Brain (organoid and tissue), 16 donors: ENCODE measurements at places on chromosomes 7 and 10.

- no peak for DNase-seq
Measured at GRCh38 chr7:150801242-150801945, 825 bp downstream of the TMEM176A start.

- DNase-seq = no peak
Measured at GRCh38 chr7:151761231-151761630, 115.7 kb downstream of the PRKAG2 start.

DNA sequence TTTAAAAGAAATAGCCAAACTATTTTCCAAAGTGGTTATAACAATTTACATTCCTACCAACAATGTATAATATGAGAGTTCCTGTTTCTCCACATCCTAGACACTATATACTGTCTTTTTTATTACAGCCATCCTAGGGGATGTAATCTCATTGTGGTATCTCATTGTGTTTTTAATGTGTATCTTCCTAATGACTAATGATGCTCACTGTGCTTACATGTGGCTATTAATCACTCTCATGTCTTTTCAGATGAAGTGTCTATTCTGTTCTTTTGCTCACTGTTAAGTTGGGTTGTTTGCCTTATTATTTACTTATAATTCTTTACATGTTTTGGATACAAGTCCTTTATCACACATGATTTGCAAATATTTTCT lies 71.8 kb downstream of the ZNF438 start:
- no peak for DNase-seq

GRCh38 chr10:128438417-128439063 lies 312.3 kb upstream of the MKI67 start:
- no peak for DNase-seq

DNA sequence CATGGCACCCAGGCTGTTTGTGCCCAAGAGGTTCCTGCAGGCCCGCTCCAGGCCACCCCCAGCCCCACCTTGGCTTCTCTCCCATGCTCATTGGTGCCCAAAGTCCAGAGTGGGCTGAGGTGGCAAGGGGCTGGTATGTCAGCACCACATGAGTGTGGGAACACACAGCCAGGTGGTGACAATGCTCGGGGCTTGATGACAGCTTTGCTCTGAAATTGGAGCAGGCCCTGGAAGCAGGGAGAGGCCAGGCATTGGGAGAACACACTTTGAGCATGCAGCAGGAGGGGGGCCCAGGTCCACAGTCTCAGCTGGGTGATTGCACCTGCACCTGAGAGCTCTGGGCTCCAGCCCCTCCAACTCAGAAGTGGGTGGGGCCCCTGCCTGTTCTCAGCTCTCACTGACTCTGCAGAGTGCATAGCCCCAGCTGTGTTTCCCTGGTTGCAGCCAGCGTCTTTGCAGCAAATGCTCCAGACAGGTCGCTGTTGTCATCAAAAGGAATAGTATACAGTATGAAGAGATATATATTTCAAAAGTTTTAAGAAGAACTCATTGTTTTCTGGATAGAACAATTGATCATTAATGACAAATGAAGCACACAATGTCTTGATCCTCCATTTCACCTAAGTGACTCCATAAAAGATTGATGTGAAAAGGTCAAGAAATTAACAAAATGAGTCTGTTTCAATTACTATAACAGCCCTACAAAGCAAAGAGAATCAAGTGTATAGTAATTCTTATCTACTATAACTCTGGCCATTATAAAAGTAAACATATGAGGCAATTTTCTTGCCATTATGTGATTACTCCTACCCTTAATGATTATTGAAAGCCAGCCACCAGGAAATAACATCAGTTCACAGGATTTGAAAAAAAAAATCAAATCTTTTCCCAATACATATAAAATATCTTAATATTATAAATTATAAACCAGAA lies 848.1 kb downstream of the PCDH15 start:
- DNase-seq = no peak

- no peak for DNase-seq
Measured at GRCh38 chr10:130744631-130745030, 566.9 kb downstream of the TCERG1L start.

GRCh38 chr7:51027106-51027934 lies 244.6 kb upstream of the GRB10 start:
- DNase-seq = no peak
